ENCODE measurements at places on chromosomes 6 and 20.

GRCh38 chr6:157908369-157909281 is 73.0 kb upstream of the SYNJ2 start:
- no peak for DNase-seq

- no peak for DNase-seq
Observed at GRCh38 chr20:51978070-51978501, 175.8 kb upstream of the SALL4 start.

DNA sequence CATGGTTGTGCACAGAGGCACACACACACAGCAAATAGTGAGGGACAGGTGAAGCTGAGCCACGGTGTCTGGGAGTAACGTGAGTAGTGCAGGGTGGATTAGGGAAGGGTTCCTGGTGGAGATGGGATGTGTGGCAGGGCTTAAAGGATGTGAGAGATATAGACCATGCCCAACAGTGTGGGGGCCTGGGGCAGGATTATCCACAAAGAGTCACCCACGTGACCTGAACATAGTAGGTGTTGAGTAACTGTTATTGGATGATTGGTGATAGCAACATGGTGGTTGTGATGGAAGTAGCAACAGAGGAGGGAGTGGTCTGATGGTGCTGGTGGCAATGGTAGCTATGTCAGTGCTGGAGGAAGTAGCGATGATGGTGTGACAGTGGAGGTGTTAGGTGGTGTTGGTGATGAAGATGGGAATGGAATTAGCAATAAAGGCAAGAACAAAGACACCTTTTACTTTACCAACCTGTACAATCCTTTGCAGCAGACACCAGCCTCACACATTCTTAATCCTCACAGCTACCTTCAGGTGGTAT is 135.1 kb downstream of the MRPL14 start:
- DNase-seq = no peak

GRCh38 chr6:52595796-52596130 is 18.9 kb upstream of the TRAM2 start:
- DNase-seq = peak; percentile 11

- DNase-seq = no peak
Observed at GRCh38 chr6:84182001-84182400, 45.4 kb downstream of the CEP162 start.

GRCh38 chr20:93641-94040 is 6.2 kb downstream of the DEFB125 start:
- DNase-seq = no peak

DNA sequence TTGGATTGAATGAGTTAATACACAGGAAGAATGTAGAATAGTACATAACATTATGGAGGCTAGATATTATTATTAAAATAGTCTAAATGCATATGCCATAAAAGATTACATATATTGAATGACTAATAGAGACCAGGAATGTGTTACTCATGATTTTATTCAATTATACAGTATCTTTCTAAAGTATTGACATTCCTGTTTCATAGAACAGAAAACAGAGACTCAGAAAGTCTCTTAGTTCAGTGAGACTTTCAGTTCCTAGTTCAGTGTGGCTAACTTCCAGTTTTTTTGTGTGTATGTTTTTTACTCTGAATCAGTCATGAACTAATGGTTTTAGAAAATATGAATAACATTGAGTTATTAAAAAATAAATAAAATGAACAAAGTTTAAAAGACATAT is 34.6 kb upstream of the TMEM244 start:
- no peak for DNase-seq

Measured in germinal center (tissue), 1 donor.